ENCODE measurements at places on chromosomes 2 and 18.

DNA sequence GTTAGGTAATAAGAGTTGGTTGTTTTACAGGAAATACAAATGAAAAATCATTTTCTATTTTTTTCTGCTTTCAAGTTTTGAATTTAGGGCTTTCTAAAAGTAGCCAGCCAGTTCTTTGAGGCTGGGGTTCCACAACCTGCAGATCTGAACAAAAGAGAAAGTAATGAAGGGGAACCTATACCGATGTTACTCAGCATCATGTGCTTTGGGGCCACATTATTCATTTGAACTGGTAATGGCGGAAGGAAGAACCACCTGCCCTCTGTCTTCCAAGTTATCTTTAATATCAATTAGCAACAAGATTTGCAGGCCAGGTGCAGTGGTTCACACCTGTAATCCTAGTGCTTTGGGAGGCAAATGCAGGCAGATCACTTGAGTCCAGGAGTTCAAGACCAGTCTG, 12.9 kb upstream of the MRO start:
- DNase-seq: no peak

DNA sequence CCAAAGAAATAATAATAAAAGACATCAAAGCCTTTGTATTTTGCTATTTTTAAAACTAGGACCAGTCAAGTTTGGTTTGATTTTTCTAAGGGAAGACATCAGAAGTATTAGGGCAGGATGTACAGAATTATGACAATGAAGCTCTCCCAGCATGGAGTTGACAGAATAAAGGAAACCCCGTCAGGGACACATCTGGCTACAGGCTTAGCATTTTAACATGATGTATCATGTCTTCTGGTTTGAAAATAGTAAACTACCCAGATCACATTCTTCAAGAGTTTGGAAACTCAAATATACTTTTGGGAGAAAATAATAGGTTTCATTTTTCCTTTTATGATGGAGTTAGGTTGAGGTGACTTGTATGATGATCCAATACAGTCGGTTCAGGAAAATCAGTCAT, 552.0 kb upstream of the CDH2 start:
- DNase-seq: no peak

DNA sequence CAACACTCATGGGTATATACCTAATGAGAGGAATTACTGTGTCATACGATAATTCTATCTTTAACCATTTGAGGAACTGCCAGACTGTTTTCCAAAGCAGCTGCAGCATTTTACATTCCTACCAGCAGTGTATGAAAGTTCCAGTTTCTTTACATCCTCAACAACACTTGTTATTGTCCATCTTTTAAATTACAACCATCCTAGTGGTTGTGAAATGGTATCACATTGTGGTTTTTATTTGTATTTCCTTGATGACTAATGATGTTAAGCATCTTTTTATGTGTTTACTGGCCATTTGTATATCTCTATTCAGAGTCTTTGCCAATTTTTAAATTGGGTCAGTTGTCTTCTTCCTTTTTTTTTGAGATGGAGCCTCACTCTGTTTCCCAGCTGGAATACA, 4.0 kb upstream of the CKAP2L start:
- no peak for DNase-seq

DNA sequence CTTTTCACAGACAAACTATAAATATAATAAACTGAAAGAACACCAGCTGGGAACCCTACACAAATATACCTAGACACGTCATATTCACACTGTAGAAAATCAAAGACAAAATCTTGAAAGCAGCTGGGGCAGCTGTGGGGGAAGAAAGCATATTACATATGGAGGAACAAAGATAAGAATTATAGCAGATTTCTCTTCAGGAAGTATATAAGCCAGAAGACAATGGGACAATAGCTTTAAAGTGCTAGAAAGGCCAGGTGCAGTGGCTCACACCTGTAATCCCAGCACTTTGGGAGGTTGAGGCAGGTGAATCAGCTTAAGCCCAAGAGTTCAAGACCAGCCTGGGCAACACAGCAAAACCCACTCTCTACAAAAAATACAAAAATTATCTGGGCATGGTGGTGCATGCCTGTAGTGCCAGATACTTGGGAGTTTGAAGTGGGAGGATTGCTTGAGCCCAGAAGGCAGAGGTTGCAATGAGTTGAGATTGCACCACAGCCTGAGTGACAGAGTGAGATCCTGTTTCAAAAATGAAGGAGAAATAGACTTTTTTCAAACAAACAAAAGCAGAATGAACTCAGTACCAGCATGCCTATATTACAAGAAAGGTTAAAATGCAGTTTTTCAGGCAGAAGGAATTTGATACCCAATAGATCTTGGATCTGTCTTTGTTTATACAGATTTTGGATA, 26.8 kb upstream of the ERCC3 start:
- DNase-seq: no peak

- no peak for DNase-seq
These were observed 4.2 kb upstream of the ITGA6 start for GRCh38 chr2:172423160-172423559.

DNA sequence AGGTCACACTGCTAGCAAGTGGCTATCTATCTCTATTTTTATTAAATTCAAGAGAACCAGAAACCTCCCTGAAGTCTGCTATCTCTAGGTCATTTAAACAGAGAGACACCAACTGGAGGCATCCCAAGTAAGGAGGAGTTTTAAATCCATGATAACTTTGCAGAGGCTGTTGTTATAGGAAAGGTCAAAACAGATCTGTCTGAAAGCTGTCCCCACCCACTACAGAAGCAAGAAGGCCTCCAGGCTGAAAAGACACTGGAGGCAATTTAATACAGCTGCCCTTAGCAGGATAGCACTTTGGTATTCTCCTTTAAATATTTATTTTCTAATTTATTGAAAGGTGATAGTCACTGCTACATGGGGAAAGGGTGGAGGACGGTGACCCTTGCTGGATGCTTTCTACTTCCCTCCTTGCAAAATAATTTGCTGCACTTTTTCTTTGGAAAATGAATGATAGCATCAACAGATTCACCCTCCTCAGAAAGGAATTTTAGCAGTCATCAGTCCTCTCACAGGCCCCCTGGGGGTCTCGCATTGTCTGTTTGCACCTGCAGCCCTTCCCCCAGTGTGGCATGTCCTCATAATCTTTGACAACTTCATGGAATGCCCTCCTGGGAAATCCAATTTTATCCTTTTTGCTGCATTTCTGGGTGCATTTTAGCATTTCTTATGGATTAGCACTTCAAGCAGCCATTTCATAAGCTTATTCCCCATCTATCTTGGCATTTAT, 429.5 kb upstream of the TNP1 start:
- DNase-seq: no peak

GRCh38 chr18:47492691-47493090, 241.2 kb upstream of the SKOR2 start:
- DNase-seq: no peak

DNA sequence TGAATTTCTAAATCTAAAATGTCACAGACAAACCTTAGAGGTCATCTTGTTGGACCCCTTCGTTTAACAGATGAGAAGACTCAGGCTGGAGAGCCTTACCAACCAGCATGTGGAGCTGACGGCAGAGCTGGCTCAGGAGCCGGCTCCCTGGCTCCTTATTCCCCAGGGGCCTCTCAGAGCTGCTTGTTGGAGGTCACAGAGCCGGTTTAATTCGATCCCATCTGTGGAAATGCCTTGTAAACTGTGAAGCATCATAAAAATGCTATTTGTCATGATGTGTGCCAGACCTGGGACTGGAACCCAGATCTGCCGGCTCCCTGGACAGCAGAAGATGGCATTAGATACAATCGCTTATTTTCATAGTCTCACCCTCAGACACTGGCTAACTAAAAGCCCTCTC, 8.2 kb upstream of the CIB4 start:
- DNase-seq: no peak

- no peak for DNase-seq
These were observed 4.2 kb downstream of the GNLY start for GRCh38 chr2:85698184-85698879.

- DNase-seq: no peak
These were observed 59.9 kb upstream of the LRATD1 start for GRCh38 chr2:14572633-14573032.

GRCh38 chr2:191241418-191241817, 3.8 kb upstream of the MYO1B start:
- DNase-seq: no peak

DNA sequence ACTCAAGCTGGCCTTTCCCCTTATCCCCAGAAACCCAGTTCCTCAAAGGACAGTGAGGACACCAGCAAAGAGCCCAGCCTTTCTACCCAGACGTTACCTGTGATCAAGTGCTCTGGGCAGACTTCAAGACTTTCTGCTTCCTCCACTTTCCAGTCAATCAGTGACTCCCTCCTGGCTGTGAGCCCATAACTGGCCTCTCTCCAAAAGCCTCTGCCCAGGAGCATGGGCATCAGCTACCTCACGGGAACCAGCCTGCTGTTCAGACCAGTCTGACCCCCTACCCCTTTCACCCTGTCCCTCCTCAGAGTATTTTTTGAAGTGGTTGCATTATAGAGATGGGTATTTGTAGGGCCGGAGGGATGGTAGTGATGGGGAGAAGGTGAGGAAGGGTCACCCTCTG, 27.7 kb upstream of the CYP27A1 start:
- no peak for DNase-seq

DNA sequence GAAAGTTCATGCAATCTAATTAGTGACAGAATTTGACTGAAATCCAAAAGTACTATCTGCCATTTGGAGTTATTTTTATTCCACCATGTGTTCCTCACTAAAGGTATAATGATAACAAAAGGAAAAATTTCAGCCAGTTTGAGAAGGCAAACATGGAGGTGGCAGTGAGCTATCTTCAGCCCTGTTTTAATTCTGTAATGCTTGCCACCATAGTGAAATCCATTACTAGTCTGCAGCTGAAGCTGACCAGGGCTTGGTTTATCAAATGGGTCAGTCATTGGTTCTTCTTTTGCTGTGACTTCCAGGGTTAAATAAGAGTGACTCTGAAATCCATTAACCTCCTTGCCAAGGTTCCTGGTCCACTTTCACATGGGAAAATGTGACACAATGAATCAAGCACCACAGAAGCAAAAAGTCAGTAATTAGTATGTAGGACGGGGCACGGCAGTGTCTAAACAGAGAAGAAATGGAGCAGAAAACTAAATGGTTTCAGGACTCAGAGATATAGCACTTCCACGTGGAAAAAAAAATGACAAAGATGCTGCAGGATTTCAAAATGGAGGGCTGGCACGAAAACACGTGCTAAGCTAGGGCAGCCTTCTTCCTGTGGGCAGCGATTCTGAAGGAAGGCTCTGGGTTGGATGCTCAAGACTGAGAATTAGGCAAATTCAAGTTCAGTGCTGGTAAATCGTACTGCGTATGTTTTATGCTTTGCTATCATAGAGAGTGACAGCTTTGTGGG, 87.2 kb downstream of the EPHA4 start:
- DNase-seq: no peak

GRCh38 chr2:184141866-184142265, 456.5 kb upstream of the ZNF804A start:
- no peak for DNase-seq

DNA sequence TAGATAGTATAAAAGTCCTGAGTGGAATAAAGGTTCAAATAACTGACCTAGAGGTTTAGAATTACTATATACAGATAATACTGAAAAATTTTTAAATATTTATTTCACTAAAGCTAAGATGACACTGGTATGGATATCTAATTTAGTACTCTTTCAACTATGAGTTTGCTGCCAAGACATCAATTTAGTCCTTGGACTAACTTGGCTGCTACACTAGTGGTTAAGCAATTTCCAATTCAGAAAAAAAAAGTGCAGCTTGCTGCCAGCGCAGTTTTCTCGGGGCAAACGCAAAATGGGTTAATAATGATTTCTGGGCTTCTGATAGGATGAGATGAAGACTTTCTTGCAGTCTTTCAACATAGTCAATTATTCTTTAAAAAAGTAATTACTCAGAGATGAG, 10.8 kb downstream of the BUB1 start:
- DNase-seq: no peak

DNA sequence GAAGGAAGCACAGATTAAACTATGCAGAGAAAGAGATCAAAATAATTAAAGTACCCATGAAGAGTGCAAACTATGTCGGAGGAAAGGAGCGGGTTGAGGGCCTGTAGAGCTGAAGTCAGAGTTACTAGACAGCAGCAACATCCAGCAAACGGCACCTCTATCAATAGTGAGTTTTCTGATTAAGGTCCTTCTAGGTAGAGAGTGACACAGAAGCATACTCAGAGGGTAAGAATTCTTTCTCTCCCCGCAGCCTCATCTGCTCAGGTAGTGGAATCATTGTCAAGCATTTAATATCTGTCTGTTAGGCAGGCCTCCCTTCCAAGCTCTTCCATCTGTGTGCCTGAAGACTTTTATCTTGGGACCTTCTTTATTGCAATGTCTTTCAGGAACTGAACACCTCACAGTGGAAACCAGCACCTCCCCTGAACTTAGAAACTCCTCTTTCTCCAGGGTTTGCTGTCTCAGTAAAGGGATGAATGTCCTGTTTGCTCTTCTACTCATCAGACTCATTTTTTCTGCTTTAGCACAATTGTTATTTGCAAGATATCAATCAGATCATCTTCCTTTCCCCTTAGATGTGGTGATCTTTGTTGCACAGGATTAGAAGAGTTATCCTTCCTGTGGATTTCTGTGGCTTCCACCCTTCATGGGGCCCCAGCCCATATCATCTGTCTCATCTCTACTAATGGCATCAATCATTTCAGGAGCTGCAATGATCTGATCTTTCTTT, 28.8 kb downstream of the SP140 start:
- DNase-seq: no peak

DNA sequence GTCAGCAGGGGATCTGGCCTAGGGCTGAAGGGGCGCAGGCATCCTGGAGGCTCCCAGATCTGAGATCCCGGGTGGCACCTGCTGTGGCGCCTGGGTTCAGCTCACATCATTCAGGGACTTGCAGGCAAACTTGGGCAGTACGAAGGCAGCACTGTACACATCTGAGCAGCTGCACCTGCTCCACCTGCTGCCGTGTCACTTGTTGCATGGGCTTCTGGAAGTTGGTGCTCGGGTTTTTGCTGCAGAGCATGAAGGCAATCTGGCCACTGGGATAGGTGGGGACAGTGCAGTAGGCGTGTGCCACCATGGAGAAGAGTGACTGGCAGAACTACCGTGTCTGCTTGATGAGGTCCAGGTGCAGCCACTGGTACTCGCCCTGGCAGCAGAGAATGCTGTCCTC, 48.6 kb downstream of the UGGT1 start:
- no peak for DNase-seq

- DNase-seq: no peak
These were observed 309.7 kb downstream of the XIRP2 start for GRCh38 chr2:167198009-167198408.

DNA sequence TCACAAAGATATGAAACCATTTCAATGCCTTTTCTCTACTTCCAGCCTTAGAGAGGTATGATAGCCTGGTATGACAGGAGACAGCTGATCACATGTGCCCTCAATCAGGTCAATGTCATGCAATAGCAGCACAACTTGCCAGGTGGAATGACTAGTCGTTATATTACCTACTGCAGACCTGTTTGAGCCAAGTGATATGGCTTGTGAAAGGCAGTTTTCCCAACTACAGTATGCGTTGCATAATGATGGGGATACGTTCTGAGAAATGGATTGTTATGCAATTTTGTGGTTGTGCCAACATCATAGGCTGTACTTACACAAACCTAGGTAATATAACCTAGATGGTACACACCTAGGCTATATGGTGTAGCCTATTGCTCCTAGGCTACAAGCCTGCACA, 262.8 kb downstream of the ICOS start:
- no peak for DNase-seq

DNA sequence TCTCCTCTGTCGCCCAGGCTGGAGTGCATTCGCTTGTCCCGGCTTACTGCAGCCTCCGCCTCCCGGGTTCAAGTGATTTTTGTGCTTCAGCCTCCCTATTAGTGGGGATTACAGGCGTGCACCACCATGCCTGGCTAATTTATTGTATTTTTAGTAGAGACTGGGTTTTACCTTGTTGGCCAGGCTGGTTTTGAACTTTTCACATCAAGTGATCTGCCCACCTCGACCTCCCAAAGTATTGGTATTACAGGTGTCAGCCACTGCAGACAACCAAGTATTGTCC, 1.1 kb downstream of the RPS27A start:
- no peak for DNase-seq

Data from SK-N-SH (cell line).